ENCODE measurements at places on chromosomes 6 and 20. TPM values are rescaled to one million over a fixed set of nuclear protein-coding genes. Genes with fewer than 3 reads are reported as not detected.

PAK5 gene
- not detected for total RNA-seq

VSTM2L gene
- total RNA-seq, result not detected

ANGPT4 gene
- total RNA-seq, result not detected

NPBWR2 gene
- not detected for total RNA-seq

CDSN gene
- total RNA-seq, result not detected

RING1 gene
- 35.8 TPM for total RNA-seq

COX4I2 gene
- total RNA-seq, result not detected

- DNase-seq, result no peak
Observed at GRCh38 chr6:143680141-143680540, 2.4 kb downstream of the PHACTR2 start.

DNA sequence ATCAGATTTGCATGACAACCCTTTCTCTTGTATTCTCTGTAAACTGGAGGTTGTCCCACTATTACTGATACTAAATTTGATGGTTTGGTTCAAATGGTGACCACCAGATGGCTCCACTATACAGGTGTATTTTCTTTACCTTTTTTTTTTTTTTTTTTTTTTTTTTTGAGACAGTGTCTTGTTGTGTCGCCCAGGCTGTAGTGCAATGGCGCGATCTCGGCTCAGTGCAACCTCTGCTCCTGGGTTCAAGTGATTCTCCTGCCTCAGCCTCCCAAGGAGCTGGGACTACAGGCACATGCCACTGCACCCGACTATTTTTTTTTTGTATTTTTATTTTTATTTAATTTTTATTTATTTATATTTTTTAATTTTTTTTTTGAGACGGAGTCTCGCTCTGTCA, 6.6 kb upstream of the WTAP start:
- DNase-seq, result peak; percentile 13

DNA sequence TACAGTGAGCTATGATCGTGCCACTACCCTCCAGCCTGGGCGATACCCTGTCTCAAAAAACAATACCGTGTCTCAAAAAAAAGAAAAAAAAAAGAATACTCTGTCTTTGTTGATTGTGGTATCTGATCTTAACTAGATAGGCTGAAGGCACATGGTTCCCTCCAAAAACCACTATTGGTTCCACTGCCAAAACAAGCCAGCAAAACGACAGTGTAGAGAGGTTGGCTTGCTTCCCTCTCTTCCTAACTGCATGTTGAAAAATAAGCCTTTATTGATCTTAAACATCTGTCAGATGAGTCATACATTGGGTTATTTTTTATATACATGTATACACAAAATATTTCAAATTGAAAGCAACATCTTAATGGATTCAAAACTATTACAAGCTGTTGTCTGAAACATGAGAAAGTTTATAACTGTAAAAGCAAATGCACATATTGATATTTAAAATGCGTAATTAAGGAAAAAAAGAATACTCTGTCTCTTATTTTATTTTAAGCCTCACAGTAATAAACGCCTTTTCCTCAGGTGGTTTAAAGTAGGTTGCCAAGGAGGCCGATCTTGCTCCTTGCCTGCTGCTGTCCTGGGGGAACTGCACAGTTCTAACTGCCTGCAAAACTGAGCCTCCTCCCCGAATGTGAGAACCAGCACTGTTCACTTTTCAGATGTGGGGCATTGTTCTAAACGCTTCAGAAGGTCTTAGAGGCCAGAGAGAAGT, 7.0 kb upstream of the NINL start:
- DNase-seq, result no peak

GRCh38 chr6:111846066-111846465, 27.2 kb downstream of the FYN start:
- DNase-seq, result no peak

GRCh38 chr20:59786801-59787537, 146.5 kb downstream of the SYCP2 start:
- DNase-seq, result no peak

- DNase-seq, result no peak
Observed at GRCh38 chr6:130535242-130535641, 169.4 kb downstream of the TMEM200A start.

Data from activated naive CD8-positive, alpha-beta T cell treated with anti-CD3 and anti-CD28 coated beads for 36 hours (primary cell).